ENCODE measurements at places on chromosomes 16 and 17. TPM values are rescaled to one million over a fixed set of nuclear protein-coding genes. Genes with fewer than 3 reads are reported as not detected.

- no peak for DNase-seq
These were observed 56.2 kb downstream of the MAP2K6 start for GRCh38 chr17:69470702-69471101.

The PHOSPHO1 gene
- not detected for total RNA-seq

DNA sequence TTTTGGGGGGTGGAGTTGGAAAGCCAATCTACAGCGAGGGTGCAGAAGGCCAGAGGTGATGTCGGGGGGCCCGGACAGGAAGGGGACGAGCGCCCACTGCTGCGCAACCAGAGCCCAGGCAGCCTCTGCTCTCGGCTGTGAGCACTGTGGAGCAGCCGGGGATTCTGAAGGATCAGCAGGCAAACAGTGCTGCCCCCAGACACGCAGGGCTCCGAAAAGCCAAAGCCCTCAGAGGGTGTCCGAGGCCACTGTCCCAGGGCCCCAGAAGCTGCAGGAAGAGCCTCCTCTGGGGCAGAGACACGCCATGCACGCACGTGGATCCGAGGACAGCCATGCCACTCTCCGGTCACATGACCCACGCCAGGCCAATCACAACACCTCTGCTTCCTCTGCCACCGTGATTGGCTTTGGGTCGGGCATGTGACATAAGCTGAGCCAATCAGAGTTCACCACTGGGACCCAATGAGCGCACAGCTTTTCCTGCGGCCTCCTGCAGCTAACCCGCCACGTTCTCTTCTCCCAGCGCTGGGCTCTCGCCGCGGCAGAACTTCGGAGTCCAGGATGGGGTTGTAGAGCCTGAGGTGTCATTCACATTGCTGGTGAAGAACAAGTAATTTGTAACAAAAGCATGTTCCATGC is 40.7 kb downstream of the ACTG1 start:
- peak; percentile 60 for DNase-seq

The CEP95 gene
- total RNA-seq: 62.1 TPM

The SLC5A11 gene
- total RNA-seq: 0.11 TPM

GRCh38 chr17:8791248-8791909 is 7.8 kb downstream of the MFSD6L start:
- no peak for DNase-seq

DNA sequence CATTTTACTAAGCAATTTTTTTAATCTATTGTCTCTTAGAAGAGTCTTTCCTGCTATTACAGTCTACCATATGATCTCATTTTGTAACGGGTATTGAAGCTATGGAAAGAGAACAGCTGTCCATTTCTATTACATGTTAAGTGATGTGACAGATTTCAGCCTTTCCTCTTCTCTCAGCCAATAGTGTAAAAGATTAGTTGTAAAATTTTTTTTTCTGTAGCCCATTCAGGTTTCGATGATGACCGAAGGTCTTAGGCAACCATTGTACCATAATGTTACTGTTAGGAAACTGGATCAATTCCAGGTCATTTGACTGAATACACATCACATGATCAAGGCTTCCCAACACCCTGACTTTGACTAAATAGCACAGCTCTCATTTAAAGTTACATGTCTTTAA is 147.6 kb upstream of the HLF start:
- no peak for DNase-seq

The BRICD5 gene
- 3.7 TPM for total RNA-seq

DNA sequence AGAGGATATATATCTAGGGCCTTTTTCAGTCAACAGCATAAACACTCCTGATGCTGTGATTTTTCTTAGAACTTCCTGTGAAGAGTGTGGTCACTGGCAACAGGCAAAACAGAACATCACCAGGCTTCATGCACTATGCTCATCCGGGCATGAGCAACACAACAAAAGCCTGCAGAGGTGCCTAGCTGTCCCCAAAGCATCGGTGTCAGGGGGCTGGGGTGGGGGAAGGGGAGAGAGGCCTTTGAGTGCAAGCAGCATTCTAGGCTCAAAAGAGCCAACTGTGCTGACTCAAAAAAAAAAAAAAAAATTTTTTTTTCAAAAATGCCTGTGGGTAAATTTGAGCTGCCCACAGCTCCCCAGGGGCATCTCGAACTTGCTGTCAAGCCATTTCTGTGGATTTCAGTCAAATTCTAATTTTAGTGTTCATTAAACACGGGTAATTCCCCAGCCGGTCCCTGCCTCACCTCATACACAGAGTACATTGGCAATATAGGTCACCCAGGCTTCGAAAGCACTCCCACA is 194.6 kb upstream of the DYNLRB2 start:
- DNase-seq: no peak

The CRYBA1 gene
- total RNA-seq: not detected

The CA10 gene
- not detected for total RNA-seq

DNA sequence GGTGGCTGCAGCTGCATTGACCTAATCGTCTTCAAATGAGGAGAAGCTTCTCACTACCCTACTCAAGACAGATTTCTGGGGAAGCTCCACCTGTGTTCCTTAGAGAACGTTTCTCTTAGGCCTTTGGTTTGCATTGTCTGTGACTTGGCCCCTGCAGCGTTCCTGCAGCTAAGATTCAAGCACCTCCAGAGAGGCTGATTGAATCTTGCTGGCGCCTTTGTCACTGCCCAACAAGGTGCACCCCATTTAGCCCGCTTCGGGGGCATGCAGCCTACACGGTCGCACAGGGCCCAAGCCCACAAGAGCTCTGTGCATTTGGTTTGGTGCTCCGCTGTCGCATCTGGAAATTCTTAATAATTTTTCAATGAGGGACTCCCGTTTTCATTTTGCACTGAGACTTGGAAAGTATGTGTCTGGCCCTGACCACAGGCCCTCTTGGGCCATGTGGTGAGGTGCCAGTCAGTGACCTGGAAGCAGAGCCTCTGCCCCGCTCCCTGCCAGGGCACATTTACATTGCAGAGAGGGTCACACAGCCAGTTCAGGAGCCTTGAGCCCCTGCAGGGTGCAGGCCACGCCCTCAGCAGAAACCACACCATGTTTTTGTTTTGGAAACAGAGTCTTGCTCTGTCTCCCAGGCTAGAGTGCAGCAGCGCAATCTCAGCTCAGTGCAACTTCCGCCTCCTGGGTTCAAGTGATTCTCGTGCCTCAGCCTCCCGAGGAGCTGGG is 51.1 kb upstream of the CACNG5 start:
- no peak for DNase-seq

- no peak for DNase-seq
These were observed 13.3 kb upstream of the CCL17 start for GRCh38 chr16:57391300-57391699.

GRCh38 chr16:86214326-86215232 is 295.7 kb upstream of the FOXF1 start:
- DNase-seq: no peak

DNA sequence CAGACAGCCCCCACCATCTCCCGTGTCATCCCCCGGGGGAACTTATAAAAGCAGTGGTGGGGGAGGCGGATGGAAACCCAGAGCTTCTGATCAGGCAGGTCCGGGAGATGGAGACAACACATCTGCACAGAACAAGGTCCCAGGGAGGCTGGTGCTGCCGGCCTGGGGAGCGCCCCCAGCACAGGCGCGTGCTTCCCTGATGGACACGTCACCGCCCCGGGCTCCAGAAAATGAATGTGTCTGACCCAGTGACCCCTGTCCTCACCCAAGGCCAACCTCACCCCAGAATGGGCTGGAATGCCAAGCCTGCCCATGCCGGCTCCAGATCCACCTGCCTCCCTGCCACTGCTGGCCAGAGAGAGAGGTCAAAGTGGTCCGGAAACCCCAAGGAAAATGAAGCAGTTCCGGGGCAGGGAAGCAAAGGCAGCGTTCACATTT is 12.5 kb downstream of the SLC7A5 start:
- peak; percentile 53 for DNase-seq

- no peak for DNase-seq
These were observed 3.1 kb downstream of the ABAT start for GRCh38 chr16:8677481-8677880.

The SDK2 gene
- not detected for total RNA-seq

DNA sequence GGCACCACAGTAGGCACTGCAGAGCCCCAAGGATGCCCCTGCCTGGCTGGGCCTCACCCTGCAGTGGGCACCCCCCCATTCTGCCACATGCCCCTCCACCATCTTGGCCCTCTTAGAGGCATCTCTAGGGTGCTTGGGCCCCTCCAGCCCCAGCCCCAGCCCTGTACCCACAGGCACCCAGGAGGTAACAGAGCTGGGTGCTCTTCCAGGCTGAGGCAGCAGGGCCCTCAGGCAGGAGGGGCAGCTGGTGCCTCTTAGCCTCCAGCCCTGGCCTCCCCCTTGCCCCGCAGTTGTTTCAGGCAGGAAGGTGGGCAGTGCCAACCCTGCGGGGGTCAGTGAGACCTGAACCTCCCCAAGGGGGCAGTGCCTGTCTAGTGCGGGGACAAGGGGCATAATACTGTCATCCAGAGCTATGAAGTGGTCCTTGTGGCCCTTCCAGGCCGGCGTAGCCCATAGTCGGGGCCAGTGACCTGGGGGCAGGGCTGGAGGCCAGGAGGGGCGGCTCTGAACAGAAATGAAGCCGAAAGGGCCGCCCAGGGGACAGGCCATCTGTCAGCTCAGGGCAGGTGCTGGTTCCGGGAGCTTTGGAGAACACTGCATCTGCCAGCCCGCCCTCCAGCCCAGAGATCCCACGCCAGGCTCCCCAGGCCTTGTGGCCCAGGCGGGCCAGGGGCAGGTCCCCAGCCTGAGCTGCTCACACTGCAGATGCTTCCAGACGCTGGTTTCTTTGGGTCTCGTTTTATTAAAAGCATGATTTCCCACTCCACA is 4.9 kb upstream of the AATK start:
- no peak for DNase-seq

- DNase-seq: no peak
These were observed 303.3 kb downstream of the CEP112 start for GRCh38 chr17:65888649-65889048.

DNA sequence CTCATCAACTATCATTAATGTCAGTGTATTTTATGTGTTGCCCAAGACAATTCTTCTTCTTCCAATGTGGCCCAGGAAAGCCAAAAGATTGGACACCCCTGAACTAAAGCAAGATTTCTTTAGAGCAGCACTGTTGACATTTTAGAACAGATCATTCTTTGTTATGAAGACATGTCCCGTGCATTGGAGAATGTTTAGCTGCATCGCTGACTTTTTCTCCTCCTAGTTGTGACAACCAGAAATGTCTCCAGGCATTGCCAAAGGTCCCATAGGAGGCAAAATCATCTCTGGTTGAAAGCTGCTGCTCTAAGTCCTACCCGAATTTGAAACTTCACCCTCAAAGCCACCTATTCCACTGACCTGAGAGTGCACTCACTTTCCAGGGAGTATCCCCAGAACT is 62.7 kb upstream of the IRX6 start:
- no peak for DNase-seq

DNA sequence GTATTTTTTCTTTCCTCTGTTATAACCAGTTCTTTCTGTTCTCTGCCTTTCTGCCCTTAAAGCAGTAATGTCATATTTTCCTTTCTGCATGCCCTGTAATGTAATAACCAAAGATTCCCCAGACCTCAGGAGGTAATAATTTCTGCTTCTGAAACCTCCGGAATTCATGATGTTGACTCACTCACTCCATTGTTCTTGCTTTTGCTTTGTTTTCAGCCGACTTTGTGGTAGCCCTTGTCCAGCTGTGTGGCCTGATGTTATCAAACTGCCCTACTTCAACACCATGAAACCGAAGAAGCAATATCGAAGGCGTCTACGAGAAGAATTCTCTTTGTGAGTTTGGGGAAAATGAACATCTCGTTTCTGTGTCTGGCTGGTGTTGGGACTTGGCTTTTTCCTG is 55.9 kb downstream of the CDK12 start:
- no peak for DNase-seq

DNA sequence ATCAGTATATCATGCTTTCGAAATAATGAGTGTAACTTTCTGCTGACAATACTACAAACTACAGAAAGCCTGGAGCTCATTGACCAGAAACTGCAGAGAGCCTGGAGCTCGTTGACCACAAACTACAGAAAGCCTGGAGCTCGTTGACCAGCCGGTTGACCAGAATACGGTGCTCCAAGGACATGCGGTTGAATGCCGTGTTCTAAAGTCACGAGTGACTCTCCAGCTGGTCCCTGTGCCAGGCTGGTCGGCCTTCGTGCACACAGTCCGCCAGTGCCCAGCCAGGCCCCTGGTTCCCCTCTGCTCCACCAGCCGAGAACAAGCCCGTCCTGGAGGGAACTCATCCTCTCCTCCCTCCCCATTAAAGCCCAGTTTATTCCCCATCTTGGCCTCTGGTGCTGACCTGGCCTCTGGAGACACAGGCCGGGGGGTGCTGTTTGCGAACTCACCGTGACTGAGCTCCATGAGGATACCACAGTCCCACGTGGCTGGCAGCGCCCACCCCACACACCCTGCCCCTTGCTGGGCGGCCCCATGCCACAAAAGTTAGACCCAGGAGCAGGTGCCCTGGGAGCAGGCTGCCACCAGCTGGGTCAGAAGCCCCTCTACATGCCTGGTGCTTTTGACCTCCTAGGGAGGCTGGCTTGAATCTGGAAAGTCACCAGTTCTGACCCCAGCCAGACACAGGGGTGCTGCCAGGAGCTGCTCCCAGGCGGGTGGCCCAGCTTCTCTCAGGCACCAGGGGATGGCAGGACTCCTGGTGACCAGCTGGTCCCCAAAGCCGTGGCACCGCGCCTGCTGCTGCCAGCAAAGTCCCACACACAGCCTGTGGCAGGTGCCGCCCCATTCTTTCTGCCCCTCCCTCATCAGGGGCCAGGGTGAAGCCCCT is 15.5 kb upstream of the CDH15 start:
- DNase-seq: no peak

The SLC16A6 gene
- 44.7 TPM for total RNA-seq

The RPL26 gene
- 4,201 TPM for total RNA-seq

The ZFP1 gene
- 7.9 TPM for total RNA-seq

DNA sequence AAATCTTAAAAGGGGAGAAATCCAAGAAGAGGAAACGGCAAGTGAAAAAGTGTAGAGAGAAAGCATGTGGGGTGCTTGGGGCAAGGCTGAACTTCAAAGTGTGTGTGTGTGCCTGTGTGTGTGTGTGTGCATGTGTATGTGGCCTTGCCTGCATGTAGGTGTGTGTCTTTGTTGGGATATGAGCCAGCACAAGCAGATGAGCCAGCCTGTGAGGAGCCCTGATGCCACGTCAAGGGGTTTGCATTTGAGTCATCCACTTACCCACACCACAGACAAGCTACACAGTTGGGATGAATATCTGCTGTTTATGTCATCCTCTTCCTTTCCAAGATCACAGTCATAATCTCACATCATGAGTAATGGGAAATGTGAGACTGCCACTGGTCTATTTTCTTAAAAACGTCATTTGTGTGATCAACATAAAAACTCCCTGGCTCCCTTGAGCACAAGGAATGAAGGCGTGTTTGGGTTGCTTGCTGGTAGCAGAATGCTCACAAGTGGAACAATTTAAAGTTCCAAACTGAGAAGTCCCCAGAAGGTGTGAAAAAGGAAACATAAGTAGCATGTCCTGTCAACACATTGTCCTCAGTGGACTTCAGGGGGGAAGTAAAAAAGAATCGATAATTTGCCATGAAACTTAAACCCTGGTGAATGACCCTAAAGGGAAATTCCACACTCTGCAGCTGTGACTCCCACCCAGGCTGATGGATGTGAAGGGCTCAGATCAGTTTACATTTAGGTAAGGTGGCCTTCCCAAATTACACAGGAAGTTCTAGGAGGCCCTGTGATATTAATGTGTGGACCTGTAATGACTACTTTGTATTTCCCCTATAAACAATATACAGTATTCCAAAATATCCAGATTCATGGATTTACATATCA is 14.7 kb downstream of the KCTD19 start:
- no peak for DNase-seq

- no peak for DNase-seq
These were observed 11.5 kb downstream of the KCNJ12 start for GRCh38 chr17:21387616-21388015.

GRCh38 chr16:64412578-64413280 is 709.1 kb downstream of the CDH11 start:
- no peak for DNase-seq
